ENCODE measurements at places on chromosomes 7 and 10. TPM values are rescaled to one million over a fixed set of nuclear protein-coding genes. Genes with fewer than 3 reads are reported as not detected.

Gene VKORC1L1
- total RNA-seq: 25.0 TPM

Gene UNC5B
- total RNA-seq: 3.7 TPM

Gene HOXA1
- total RNA-seq: 31.2 TPM

Gene ACSM6
- total RNA-seq: not detected

Gene HMX2
- not detected for total RNA-seq

Gene SLC26A4
- total RNA-seq: 0.43 TPM

Gene FAM25C
- not detected for total RNA-seq

Gene CTAGE4
- 6.9 TPM for total RNA-seq

Gene TUBAL3
- not detected for total RNA-seq

Gene ZNRF2
- total RNA-seq: 14.4 TPM

Gene ORC5
- 26.4 TPM for total RNA-seq

GRCh38 chr7:99036546-99037111 lies 107.3 kb downstream of the SMURF1 start:
- DNase-seq: no peak

GRCh38 chr7:105831302-105831620 lies 45.1 kb downstream of the ATXN7L1 start:
- no peak for DNase-seq

DNA sequence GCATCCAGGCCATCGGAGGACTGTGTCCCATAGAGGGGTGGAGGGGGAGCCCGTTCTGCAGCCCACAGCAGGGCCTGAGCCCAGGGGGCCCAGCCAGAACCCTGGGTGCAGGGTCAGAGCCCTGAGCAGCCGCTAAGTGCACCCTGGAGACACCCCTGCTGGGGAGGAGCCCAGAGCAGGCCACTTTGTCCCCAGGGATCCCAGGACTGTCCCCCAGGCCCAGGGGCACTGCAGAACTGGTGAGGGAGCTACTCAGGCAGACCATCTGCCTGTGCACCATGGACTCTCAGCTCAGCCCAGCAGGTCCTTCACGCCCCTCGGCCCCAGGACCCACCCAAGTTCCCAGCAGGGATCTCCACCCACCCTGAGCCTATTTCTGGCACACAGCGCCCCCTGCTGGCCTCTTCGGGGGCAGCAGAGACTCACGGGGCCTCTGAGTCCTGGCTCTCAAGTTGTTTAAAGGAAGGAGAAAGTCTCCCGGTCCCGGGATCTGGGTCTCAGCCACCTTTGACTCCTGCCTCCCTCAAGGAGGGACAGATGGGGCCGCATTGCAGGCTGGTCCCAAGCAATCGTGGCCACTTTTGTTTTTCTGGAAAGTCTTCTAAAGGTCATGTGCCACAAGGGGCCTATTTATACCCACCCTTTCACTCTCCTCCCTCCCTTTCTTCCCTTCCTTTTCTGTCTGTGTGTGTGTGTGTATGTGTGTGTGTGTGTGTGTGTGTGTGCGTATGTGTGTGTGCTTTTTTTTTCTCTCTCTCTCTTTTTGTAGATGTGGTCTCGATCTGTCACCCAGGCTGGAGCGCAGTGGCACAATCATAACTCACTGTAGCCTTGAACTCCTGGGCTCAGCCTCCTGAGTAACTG lies 90.3 kb downstream of the MYL10 start:
- DNase-seq: peak; percentile 67

GRCh38 chr10:102542800-102543418 lies 39.1 kb downstream of the SUFU start:
- DNase-seq: no peak

DNA sequence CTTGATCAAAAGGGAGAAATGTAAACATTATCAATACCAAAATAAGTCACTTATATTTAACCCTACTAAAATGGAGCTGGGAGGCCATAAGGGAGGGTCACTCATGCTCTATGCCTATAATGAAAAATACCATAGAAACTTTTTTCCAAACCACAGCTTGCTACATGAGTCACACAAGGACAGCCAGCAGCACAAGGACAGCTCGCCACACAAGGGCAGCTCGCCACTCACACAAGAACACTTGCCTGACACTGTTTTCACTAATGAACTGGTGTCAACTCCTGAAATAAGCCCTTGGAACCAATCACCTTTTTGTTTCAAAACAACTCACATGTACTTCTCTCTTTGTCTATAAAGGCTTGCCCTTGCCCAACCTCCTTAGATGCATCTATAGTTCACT lies 43.3 kb downstream of the FRMPD2 start:
- no peak for DNase-seq

DNA sequence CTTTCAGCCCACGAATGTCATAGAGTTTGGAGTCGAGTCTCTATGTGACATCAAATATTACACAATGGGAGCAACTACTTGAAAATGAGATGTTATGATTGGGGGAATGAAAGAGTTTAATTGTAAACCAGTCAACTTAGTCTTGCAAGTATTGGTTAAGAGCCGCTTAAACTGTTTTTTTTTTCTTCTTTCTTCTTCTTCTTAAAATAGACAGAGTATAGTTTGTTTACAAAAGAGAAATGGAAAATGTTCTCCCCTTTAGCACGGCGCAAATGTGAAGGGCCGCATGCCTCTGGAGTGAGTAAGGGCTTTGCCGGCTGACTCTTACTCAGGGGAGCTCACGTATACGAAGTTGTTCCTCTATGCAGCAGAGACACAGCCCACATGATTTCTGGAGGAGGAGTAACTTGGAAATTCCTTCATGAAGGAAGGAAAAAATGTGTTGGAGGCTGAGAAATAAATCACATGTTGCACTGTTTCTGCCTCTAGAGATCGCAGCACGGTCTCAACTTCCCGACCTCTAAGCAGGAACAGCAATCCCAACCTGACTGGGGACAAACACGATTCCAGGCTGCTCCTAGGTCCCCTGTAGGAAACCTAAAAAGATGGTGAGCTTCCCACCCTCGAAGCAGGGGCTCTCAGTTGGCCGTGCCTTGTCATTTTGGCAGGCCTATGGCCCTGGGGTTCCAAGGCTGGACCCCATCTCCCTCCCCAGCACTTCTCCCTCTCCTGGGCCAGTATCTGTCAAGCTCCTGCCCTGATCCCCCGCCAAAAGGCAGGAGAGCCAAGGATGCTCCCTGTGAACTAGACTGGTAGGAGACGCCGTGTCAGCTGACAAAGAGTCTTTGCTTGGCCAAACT lies 44.8 kb downstream of the MYOF start:
- DNase-seq: no peak

- DNase-seq: no peak
These were observed 219.6 kb downstream of the PHF14 start for GRCh38 chr7:11193131-11193867.

DNA sequence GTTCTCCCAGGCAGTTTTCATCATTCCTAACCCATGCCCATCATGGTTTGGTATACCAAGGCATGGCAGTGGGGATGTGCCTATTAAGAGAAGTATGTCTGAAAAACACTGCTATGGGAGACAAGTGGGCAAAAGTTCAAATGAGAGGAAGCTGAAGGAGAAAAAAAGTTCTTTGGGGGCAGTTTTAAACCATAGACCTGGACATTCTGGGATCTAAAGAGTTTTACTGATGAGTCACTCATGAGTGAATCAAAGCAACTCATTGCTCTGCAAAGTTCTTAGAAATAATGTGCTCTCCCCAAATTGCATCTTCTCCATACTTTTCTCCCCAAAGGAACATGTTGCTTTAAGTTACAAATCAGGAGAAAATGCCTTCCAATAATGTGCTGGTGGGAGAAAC lies 256.9 kb upstream of the MTPN start:
- DNase-seq: no peak

- DNase-seq: no peak
These were observed 64.4 kb downstream of the KLHDC10 start for GRCh38 chr7:130134726-130135125.

DNA sequence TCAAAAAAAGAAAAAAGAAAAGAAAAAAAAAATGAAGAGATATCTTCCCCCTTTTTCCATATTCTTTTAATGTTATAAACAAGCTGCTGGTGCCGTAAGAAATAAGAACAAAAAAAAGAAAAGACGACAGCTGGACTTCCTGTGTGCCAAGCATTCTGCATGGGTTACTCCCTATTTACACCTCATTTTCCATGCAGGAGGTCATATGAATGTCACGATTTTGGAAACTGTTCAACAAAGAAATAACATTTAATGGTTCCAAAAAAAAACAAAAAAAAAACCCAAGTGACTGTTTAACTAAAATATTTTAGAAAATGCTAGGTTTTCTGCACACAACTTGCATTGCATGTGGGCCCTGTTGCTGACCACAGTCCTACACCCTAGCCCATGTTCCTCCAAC lies 159.3 kb downstream of the TNS3 start:
- no peak for DNase-seq

- DNase-seq: no peak
These were observed 105.0 kb downstream of the PKD1L1 start for GRCh38 chr7:47843291-47843690.

GRCh38 chr7:21763818-21764217 lies 181.9 kb downstream of the CDCA7L start:
- DNase-seq: no peak

DNA sequence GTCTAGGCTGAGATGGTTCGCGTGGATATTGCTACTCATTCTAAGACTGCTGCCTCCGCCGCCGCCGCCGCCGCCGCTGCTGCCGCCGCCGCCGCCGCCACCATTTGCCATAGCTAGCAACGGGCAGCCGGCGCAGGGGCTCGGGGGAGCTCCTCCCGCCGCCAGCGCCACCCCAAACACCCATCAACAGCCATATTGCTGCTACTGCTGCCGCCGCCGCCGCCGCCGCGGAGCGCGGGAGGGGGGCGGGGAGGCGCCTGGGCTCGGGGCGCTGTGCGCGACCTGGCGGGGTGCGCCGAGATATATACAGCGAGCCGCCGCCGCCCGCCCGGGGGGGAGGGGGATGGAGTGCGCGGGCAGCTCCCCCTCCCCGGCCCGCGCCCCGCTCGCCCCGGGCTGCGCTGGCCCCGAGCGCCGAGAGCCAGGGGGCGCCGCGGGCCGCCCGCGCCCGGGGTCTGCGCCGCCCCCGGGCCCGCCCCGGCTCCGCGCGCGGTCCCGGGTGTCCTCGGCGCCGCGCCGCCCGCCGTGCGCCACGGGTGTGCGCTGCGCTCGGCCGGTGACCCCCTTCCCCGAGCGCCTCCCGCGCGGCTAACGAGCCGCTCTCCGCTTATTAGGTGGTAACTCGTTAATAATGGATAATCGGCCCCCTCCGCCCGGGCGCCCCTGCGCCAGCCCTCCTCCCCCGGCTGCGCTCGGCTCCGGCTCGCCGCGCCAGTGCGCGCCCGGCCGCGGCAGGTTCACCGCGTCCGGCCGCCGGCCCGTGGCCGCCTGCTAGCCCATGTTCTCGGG lies at the start of gene KCNMA1:
TSS of gene KCNMA1 (minus strand) at position 277 of the 789 bp plus-strand sequence.
- DNase-seq: peak; percentile 19

GRCh38 chr10:109977382-109977806 lies 30.4 kb upstream of the ADD3 start:
- DNase-seq: no peak

- DNase-seq: no peak
These were observed 149.9 kb downstream of the CPED1 start for GRCh38 chr7:121138262-121138933.

GRCh38 chr10:23364378-23364777 lies 19.8 kb upstream of the C10orf67 start:
- no peak for DNase-seq

DNA sequence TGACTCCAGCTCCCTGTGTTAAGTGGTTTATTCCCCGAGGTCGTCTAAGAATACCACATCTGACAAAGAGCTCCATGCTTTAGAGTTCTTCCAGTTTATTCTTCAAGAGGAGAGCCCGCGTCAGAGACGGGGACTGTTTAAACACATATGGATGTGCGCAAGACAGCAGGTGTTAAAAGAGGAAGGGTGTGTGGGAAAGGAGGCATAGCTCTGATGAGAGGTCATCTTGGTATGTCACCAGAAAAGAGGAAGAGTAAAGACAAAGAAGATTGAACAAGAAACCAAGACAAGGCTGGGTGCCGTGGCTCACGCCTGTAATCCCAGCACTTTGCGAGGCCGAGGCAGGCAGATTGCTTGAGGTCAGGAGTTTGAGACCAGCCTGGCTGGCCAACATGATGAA lies 258.7 kb downstream of the CCDC3 start:
- DNase-seq: no peak

DNA sequence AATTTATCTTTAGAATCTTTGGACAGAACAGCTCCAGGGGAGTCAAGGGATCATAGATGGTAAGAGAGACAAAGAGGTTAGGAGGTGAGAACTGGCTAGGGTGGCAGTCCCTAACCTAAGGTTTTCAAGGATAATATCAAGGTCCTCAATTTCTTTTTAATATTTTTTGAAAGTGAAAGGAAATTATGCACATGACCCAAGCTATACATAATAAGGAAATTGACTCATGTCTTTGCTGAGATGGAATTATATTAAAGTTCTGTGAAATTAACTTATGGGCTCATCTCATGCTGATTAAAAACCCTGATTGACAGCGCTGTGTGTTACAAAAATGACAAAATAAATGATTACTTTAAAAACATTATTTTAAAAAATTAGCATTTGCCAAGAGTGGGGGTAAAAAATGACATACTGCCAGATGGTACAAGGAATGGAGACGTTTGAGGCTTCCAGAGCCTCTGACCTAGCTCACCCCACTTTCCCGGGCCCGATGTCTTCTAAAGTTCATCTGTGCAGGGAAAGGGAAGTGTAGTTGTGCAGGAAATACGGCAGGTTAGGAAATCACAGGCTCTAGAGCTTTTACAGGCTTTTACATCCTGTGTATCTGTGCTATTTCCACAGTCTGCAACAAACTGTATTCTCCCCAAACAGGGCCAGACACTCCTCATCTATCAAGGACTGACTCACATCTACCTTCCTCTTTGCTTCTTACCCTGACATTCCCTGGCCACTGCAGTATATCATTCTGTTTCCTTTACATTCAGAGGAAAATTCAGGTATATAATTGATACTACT lies 185.6 kb upstream of the PRSS58 start:
- no peak for DNase-seq

- peak; percentile 64 for DNase-seq
These were observed 45.4 kb downstream of the SLC13A1 start for GRCh38 chr7:123154231-123154860.

GRCh38 chr10:126770809-126771208 lies 100.3 kb upstream of the C10orf90 start:
- no peak for DNase-seq

DNA sequence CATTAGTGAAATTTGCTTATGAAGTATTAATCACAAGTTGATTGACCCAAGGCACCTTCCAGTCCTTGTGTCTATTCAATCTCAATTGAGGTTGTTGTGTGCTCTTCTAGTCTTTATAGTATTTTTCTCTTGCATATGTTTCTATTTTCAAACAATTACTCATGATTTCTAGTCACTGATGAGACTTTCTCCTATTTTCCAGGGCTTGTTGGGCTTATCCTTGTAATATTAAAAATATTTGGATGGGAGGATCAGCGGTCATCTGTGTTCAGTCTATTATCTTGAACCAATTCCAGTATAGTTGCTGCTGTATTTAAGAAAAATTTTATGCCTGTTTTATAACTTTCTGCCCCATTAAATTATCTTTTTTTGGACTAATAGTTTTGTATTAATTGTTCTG lies 154.4 kb downstream of the PTEN start:
- no peak for DNase-seq

- no peak for DNase-seq
These were observed 920.1 kb upstream of the AUTS2 start for GRCh38 chr7:68678196-68678595.

- no peak for DNase-seq
These were observed 162.9 kb downstream of the SH3PXD2A start for GRCh38 chr10:103692436-103692951.

GRCh38 chr10:44439239-44439957 lies 54.5 kb upstream of the CXCL12 start:
- no peak for DNase-seq

GRCh38 chr10:3624367-3624766 lies 160.6 kb downstream of the KLF6 start:
- DNase-seq: no peak

- no peak for DNase-seq
These were observed 323.9 kb upstream of the GLI3 start for GRCh38 chr7:42560866-42561265.

All from progenitor cell of endocrine pancreas (in vitro differentiated cells).